Thoracic aorta endothelial cell (primary cell): ENCODE measurements at places on chromosomes 5 and 9. TPM values are rescaled to one million over a fixed set of nuclear protein-coding genes. Genes with fewer than 3 reads are reported as not detected.

The INSYN2B gene
- 48.7 and 65.8 TPM in 2 replicates for total RNA-seq

The CORO2A gene
- 0.40 and 0.72 TPM in 2 replicates for total RNA-seq

The CDKN2B-AS1 gene
- 1.2 and 1.4 TPM in 2 replicates for total RNA-seq

The PCDHB15 gene
- total RNA-seq = 0.14 and 0.66 TPM in 2 replicates

The PCDHGA5 gene
- total RNA-seq = 0.72 and 1.1 TPM in 2 replicates

The GABRA6 gene
- 0.66 and 1.1 TPM in 2 replicates for total RNA-seq
